ENCODE measurements at places on chromosomes 11 and 22.

DNA sequence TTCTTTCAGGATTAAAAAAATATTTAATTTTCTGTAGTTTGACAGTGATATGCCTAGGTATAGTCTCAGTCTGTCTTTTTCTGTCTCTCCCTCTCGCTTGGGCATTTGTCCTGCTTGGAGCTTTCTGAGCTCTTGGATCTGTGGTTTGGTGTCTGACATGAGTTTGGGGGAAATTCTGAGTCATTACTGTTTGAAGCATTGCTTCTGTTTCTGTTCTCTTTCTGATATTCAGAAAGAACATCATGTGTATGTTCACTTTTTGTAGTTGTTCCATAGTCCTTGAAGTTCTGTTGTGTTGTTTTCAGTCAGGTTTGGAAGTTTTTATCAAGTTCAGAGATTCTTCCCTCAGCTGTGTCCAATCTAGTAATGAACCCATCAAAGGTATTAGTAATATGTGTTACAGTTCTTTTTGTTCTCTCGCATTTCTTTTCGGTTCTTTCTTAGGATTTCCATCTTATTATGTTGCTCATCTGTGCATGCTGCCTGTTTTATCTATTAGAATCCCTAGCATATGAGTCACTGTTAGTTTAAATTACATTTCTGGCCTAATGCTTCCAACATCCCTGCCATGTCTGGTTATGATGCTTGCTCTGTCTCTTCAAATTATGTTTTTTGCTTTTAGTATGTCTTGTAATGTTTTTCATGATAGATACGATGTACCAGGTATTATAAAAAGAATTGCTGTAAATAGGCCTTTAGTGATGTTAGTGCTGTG, 48.4 kb downstream of the DDX10 start:
- no peak for DNase-seq

- DNase-seq, result no peak
Measured at GRCh38 chr11:889687-890475, 20.7 kb downstream of the CHID1 start.

GRCh38 chr11:114426280-114426679, 13.0 kb upstream of the REXO2 start:
- no peak for DNase-seq

GRCh38 chr22:34105461-34106062, 185.3 kb upstream of the LARGE1 start:
- DNase-seq, result no peak

DNA sequence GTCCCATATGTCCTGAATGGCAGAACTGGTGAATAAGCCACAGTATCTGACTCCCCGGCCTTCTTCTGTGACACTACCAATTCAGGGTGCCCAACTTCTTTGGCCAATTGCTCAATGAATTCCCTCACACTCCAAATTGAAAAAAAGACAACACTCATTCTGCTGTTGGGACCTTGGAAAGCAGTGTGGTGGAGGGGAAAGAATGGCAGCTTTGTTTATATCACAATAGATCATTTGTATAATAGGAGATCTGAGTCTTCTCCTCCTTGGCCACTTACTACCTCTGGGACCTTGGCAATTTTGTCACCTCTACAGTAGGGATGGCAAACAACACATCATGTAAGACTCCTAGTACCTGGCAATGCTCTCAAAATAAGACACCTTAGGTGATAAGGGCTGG, 64.6 kb downstream of the OPCML start:
- DNase-seq, result no peak

GRCh38 chr11:108654994-108655631, 9.8 kb upstream of the DDX10 start:
- no peak for DNase-seq

- no peak for DNase-seq
Measured at GRCh38 chr11:73969991-73970800, 12.4 kb downstream of the UCP2 start.

DNA sequence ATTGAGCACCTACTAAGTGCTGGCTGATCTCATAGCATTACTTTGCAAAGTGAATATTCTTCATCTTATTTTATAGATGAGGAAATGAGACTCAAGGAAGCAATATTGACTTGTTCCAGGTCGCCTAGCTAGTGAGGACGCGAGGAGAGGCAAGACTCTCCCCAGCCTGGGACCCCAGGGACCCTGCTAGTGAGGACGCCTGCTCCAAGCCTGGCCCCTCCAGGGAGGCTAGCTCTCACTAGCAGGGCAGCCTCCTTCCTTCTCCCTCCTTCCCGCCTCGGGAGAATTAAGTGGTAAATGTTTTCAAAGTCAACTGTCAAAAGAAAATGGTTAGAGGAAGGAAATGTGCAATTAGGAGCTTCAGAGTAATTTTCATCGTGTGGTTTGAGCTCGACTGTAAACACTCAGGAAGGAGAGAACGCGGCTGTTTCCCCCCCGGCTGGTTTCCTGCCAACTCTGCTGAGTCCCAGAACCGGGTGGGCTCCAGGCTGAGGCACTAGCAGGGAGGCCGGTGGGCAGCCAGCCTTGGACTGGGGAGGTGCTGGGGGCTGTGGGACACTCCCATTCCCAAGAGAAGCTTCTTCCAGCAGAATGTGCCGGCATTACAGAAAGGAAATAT, 17.9 kb downstream of the MYEOV start:
- no peak for DNase-seq

DNA sequence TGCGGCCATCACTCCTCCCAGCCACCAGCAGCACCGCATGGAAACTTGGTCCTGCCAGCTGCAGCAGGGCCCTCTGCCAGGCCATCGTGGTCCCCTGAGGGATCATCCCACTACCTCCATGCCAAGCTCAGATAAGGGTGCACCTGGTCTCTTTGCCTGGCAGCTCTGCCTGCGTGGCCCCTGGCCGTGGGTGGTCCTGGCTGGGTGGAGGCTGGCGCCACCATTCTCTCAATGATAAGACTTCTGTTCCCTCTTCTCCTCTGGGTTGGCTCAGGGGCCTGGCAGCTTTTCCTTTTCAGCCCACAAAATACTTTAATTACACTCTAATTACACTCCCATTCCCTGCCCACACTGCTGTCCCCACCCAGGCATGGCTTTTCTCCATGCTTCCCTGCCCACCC, 26.8 kb upstream of the TSKU start:
- DNase-seq, result no peak

- DNase-seq, result no peak
Measured at GRCh38 chr11:61598886-61599868, 18.3 kb upstream of the SYT7 start.

- no peak for DNase-seq
Measured at GRCh38 chr11:97772705-97773104, 1248.0 kb upstream of the CNTN5 start.

- no peak for DNase-seq
Measured at GRCh38 chr11:15943418-15944197, 412.7 kb downstream of the SOX6 start.

- DNase-seq, result no peak
Measured at GRCh38 chr11:132101881-132102280, 731.5 kb downstream of the NTM start.

- DNase-seq, result no peak
Measured at GRCh38 chr22:28885939-28886338, 2.6 kb downstream of the ZNRF3 start.

DNA sequence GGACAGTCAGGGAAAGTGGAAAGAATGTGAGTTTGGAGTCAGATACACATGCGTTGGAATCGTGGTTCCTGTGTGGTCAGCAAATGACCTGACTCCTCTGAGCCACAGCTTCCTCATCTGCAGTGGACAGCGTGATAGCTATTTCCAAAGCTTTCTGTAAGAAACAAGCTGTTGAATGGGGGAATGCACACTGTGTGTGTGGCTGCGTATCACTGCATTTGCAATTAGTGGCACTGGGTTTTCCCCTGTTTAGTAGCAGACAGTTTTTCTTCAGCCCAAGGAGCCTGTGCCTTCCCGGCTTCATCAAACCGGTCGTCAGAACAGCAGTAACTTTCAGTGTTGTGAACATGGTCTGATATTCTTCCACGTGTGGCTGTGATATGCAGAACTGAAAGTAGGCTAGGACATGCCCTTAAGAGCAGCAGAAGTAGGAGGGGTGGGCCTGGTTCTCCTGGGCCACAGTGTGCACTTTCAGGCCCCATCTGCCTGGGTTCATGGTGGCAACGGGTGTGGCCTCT, 121.5 kb downstream of the RRAS2 start:
- DNase-seq, result no peak

GRCh38 chr22:29530716-29531115, 22.8 kb downstream of the THOC5 start:
- DNase-seq, result no peak

- DNase-seq, result no peak
Measured at GRCh38 chr22:42939451-42939881, 75.5 kb downstream of the PACSIN2 start.

GRCh38 chr11:32580967-32581366, 2.7 kb upstream of the EIF3M start:
- DNase-seq, result no peak

- no peak for DNase-seq
Measured at GRCh38 chr11:16807306-16807705, 68.9 kb downstream of the C11orf58 start.

GRCh38 chr11:66887526-66887925, 30.7 kb downstream of the LRFN4 start:
- DNase-seq, result no peak

DNA sequence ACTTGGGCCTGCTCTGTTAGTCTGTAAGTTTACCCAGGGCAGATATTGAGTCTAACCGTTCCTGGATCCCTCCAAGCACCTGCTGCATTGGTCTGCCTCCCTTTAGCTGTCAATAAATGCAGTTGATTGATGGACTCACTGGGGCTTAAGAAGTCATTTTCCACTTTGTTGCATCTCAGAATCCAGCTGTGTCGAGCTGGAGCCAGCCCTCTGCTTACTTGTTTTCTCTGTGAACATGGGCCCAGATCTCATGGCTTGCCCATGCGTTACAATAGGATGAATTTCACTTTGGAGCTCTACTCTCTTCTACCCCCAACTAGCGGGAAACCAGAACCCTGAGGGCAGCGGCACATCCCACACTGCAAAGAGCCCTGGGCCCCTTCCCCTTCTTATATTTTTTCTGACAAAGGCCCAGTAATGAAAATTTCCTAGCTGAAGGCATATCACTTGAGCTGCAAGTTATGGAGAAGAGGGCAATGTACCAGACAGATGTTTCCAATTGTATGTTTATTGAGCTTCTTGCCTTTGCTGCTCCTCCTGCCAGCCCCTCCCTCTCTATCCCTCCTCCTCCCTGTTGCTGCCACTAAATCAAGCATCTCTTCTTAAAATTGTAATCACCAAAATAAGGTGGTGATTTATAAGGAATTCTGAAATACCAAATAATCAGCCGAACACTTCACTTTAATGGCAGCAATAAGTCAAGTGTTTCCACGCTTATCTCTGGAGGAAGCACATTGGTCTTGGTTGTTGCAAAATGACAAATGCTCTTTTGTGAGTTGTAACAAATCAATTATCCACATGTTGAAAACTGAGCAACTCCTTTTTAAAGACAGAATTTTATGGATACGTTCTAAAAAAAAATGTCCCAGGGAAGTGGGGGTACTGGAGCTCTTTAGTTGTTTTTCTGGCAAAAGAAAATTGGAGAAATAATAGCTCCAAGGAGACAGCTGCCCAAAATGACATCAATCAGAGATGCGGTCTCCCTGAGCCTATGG, 212.3 kb upstream of the ZBED5 start:
- no peak for DNase-seq

DNA sequence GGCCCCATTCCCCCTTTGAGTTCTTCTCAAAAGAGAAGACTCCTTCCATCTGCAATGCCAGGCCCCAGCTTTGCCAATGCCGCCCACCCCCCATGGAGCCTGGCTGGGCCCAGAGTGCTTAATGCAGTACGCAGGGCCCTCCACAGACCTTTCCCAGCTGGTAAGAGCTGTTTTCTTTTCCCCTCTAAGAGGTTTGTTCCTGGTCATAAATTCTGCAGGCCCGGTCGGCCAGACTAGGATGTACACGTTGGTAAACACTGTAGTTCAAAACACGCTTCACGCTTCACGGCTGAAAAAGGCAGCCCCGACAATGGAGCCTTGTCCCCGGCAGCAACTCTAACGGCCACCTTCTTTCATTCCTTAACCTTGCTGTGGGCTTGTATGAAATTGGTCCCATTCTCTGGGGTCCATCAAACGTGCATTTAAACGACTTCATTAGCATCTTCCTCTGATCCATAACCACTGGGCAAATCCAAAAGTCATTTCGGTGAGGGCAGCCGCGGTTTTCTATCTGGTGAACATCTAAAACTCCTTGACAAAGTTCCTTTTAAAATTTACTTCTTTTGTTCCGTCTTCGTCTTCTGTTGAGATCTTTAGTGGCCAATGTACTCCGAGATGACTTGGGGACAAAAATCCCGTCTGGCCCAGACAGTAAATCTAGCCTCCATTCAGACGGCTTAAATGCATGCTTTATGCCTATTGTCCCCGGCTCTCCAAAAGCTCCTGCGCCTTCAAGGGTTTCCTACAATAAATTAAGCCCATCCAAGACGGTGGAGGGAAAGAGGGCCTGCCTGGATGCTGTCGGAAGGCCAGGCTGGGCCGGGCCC, 60.0 kb upstream of the MYEOV start:
- DNase-seq, result no peak

DNA sequence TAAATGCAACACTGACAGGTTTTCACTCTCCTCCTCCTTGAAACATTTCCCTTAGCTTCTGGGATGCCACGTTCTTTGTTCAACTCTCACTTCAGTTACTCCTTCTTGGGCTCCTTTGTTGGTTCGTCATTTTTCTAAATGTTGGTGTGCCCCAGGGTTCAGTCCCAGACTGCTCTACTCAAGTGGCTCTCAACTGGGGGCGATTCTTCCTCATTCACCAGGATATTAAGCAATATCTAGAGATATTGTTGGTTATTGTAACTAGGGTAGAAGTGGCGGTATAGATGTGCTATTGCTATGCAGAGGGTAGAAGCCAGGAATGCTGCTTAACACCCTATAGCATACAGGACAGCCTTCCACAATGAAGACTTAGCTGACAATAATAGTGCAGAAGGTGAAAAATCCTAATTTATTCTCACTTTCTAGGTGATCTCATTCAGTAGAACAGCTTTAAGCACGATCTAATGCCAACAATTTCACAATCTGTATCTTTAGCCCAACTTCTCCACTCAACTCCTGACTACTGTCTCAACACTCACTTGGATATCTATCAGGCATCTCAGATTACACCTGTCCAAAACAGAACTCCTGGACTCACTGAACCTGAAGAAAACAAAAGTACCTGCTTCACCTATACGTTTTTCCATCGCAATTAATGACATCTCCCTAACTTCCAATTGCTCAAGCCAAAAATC, 4.6 kb downstream of the NUP160 start:
- no peak for DNase-seq

DNA sequence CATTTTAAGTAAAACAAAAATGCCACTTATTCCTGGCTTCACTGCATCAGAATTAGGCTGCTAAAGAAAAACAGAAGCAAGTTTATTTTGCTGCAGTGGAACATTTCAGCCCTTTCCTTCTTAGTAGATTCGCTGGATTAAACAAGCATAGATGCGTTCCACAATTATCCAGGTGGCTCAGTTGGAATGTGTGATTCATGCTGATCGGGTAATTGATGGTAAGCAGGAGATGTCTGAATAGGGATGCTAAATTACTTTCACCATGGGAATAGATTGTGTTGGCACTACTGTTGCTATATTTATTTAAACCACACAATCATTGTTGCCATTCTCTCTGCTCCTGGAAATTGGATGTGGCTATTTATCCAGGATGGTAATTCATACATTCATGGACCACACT, 440.1 kb upstream of the DDI1 start:
- no peak for DNase-seq
